SW480 (cell line): ENCODE measurements at places on chromosomes 5 and 9.

DNA sequence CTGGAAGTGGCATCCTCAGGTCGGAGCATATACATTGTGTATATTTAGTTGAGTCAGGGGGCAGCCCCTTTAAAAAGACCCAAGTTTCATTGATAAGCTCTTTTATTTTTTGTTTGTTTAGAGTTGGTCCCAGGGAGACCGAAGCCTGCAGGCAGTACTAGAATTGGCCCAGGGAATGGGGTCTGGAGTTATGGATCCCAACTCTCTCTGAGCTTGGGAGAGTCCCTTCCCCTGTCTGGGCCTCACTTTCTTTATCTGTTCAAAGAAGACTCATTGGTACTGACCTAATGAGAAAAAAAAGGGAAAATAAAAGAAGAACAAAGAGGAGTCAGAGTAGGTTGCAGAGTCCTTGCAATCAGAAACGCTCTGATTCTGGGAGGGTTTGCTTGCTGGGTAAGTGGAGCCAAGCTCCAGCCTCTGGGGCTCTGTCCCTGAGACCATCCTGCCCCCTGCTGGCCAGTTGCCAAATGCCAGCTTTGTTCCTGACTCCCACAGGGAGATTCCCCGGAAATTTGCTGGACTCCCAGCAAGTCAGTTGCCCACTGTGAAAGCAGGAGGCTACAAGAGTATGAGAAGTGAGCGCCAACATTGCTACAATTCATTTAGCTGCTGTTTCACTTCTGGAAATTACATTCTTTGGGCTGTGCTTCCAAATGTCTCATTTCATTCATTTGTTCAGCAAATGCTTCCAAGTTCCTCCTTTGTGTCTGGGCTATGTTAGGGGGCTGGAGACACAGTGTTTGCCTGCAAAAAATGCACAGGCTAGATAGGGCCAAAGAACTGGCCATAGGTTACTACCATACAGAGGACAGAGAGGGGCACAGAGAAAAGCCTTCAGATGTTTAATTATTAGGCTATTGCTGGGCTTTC, 156.2 kb downstream of the MELK start:
- peak; percentile 58 for DNase-seq

DNA sequence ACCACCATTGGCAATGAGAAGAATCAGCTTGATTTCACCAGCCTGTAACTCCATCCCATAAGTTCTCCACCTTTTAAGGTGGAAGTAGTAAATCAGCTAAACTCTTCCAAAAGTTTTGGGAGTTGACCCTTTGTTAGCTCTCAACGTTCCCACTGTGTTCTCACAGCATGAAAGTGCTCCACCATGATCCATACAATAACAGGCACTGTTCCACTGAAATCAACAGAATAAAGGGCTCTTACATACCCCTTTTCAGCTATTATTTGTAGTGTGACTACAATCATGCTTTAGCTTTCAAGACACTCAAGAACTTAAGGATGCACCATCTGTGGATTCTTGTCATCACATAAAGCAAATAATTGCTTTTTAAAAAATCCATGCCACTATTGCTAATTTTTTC, 81.6 kb downstream of the PPP2R2B start:
- DNase-seq: no peak

DNA sequence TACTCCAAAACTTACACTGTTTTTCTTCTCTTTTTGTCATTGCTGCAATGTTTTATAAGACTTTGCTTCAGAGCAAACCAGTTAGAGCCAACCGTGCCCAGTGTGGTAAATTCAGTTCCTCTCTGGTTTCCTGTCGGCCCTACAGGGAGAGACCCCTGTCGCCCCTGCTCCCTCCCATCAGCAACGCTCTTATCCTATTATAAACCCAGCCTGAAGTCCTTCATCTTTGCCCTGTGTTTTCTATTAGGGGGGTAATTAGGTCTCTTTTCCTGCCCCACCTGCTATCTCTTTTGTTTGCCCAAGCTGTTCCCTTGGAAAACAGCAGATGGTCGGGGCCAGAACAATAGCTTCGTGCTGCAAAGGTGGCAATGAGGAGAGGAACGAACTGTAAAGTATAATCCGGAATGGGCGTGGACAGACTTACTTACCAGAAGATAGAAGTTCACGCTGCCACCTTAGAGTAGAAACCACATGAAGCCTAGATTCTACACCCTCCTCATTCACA, 21.4 kb upstream of the OTULINL start:
- DNase-seq: no peak

DNA sequence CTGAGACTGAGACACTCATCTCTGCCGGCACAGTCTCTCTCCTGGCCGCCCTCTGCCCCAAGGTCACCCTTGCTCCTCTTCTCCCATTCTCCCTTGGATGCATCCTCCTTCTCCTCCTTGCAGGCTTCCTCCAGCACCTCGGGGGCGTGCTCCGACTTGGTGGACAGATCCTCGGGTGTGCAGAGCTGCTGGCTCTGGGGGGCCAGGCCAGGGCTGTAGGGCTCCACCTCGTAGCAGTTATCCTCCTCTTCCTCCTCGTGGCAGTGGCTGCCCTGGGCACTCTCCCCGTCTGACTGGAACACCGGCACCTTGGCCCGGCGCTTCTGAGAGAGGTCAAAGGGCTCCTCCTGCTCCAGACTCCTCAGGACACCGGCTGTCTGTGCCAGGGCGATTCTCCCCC, 63.3 kb downstream of the ZNF366 start:
- no peak for DNase-seq

- DNase-seq: no peak
These were observed 171.7 kb downstream of the CACNA1B start for GRCh38 chr9:138049085-138049778.

DNA sequence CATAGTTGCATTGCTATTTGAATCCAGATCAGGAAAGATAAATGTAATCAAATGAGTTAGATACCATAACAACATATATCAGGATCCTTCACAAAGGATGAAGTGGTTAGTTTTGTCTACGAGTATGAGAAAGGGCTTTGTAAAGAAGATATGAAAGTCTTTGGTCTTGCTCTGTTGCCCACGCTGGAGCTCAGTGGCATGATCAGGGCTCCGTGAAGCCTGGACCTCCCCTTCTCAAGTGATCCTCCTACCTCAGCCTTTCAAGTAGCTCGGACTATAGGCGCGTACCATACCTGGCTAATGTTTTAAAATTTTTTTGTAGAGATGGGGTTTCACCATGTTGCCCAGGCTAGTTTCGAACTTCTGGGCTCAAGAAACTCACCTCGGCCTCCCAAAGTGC, 1.8 kb downstream of the SMC5 start:
- no peak for DNase-seq

- no peak for DNase-seq
These were observed 36.5 kb downstream of the KIF2A start for GRCh38 chr5:62342476-62342837.

DNA sequence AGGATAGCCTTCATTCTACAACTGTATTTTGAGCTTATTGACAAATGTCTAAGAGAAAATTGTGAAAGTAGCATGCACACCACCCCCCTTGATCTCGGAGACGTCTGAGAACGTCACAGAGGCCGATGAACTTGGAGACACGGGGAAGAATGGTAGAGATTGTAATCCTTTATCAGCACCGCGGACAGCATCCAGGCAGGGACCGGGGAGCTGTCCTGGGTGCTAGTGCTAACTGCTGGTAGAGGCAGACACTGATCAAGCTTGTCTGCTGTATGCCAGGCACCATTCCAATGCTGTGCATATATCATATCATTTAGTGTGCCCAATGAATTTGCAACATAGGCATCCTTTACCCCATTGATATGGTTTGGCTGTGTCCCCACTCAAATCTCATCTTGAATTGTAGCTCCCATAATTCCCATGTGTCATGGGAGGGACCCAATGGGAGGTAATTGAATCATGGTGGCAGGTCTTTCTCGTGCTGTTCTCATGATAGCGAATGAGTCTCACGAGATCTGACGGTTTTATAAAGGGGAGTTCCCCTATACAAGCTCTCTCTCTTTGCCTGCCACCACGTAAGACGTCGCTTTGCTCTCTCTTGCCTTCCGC, 98.8 kb downstream of the LHX2 start:
- DNase-seq: peak; percentile 47

GRCh38 chr9:70576116-70576515, 161.7 kb upstream of the KLF9 start:
- DNase-seq: no peak

DNA sequence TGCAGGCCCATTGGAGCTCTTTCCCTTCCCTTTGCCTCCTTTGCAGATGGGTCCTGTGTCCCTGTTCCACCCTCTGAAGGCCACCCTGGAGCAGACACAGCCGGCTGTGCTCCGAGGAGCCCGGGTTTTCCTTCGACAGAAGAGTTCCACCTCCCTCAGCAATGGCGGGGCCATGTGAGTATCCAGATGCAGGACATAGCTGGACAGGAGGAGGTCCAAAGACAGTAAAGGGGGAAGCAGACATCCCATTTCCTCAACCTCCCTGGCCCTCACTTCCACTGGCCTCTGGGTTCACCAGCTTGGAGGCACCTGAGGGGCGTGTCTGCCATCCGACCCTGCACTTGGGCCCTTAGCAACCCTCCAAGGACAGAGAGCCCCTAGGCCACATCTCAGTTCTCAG, 237.9 kb downstream of the CACNA1B start:
- DNase-seq: no peak

- DNase-seq: no peak
These were observed 97.9 kb upstream of the SH3GL2 start for GRCh38 chr9:17480966-17481365.

DNA sequence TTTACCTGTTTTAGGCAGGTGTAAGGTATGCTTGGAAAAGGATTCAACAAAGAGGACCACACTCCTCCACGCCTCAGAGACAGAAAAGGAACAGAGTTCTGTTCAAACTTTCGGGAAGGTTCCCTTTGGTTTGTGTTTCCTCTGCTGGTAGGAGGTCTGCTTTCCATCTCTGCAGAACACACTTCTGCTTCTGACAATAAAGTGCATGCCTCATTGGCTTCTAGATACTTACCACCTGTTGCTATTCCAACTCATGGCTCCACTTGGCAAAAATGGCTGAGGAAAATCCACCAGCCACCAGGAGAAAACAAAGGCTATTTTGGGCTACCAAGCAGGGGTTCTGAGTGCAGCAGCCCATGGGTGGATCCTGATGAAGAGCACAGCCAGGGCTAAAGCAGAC, 112.7 kb downstream of the NRG2 start:
- no peak for DNase-seq

DNA sequence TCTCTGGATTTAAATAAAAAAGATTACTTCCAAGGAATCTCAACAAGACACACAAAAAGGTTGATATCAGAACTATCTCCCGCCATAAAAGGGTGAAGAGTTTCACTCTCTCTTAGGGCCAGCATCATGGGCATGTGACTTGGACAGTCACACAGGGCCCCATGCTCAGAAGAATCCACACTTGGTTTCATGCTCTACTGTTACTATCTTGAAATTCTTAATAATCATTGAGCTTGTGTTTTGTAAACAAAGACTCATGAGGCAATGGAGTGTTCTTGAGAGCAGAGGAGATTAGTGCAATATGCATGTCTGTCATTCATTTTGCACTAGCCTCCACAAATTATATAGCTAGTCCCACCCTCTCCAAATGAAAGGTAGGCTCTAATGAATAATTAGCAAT, 58.4 kb downstream of the HMHB1 start:
- no peak for DNase-seq

GRCh38 chr9:91336786-91337185, 24.9 kb downstream of the AUH start:
- DNase-seq: no peak

GRCh38 chr5:61290791-61291210, 41.3 kb upstream of the ZSWIM6 start:
- no peak for DNase-seq

DNA sequence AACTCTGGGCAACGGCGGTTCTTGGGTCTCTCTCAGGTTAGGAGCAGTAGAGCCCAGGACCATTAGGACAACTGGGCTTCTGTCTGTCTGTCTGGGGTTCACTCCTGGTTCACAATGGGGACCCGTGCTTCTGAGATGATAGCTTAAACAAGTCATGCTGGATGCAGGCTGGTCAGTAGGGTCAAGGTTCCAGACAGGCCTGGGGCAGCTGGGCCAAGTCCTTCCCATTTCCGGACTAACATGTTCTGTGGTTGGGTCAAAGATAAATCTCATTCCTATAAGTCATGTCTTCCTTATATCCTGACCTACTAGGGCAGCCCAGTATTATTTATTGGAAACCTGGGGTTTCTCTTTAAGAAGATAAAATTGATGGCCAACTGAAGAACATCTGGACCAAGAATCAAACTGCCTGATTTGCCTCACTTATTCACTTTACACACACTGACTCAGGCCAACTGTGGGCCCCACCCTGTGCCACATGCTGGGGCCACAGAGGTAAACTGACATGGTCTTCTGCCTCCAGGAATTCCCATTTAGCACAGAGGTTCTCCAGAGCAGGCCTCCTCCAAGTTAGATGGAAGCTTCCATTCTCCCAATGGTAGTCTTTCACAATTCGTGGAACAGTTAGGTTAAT, 8.3 kb downstream of the HDHD3 start:
- no peak for DNase-seq

DNA sequence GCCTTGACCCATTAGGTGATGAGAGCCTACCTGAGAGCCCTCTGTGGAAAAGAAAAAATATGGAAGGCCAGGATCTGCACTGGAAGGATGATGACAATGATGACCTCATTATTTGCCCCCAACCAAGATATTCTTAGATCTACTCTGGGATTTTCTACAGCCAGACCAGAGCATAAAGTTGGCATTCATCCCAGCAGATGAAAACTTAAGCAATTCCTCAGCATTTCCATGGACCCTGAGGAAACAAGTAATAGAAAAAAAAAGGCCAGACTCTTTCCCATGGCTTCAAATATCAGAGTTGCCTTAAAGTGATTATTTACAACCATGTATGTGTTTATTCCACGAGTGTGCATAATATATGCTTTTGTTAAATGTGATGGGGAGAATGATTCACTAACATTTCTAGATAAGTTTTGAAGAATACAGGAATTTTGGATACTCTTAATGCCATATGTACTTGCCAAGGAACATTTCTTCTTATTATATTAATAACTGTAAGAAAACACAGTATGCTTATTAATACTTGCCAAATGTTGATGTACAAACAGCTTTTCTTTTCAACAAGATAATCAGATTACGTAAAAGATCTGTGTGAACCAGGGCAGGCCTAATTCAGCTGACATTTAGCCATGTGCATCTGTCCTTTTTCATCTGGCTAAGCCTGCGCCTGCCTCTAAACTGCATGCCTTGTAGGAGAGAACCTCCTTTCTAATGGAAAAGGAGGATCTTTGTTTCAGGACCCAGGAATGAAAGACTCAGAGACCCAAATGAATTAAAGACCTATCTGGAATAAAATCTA, 94.8 kb downstream of the ARRDC3 start:
- DNase-seq: no peak

DNA sequence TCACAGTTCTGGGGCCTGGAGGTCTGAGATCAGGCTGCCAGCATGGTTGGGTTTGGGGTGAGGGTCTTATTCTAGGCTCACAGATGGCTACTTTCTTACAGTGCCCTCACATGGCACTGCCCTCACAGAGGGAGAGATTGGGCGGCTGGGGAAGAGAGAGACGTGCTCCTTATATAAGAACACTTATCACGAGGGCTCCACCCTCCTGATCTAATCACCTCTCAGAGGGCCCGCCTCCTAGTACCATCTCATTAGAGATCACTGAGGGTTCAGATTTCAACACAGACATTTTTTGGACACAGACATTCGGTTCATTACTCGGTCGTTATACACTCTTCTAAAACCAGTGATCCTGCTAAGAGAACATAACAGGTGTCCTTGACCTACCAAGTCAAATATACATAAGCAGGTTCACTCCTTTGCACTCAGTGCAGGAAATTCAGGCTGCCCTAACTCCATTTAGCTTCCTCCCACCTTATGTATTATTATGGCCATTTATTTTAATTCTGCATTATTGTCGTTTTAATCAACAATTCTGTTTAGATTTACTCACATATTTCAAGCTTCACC, 121.7 kb downstream of the ICE1 start:
- no peak for DNase-seq

GRCh38 chr9:76401580-76402354, 7.5 kb upstream of the RFK start:
- peak; percentile 48 for DNase-seq
